ENCODE measurements at places on chromosomes 1 and 21.

DNA sequence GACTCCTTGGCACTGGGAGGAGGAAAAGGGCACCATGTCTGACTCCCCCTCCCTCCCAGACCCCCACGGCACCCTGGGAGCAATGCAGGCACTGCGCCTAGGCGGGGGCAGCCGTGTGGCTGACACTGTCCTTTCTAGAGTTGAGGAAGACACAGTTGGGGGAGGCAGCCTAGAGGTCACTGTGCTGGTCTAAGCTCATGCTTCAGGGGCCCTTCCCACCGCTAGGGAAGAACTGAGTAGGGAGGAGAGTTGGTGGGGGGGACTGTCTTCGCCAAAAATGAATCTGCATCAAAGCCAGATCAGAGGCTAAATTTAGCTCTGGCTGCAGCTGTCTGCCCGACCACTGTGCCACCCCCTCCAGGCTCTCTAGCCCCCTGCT is 3.4 kb downstream of the SEMA6C start:
- no peaks in the 10 kb centered on the region for H3K36me3 ChIP-seq
- H3K4me3 ChIP-seq = no peak overlapping the region
- H3K27ac ChIP-seq = no peak overlapping the region
- H3K27me3 ChIP-seq = no peaks in the 10 kb centered on the region
- DNase-seq = no peak
- H3K4me1 ChIP-seq = peaks cover 6% of the 10 kb centered on the region

GRCh38 chr1:59446257-59446901 is 149.5 kb downstream of the FGGY start:
- no peaks in the 10 kb centered on the region for H3K36me3 ChIP-seq
- H3K27me3 ChIP-seq = no peaks in the 10 kb centered on the region
- no peak overlapping the region for H3K27ac ChIP-seq

DNA sequence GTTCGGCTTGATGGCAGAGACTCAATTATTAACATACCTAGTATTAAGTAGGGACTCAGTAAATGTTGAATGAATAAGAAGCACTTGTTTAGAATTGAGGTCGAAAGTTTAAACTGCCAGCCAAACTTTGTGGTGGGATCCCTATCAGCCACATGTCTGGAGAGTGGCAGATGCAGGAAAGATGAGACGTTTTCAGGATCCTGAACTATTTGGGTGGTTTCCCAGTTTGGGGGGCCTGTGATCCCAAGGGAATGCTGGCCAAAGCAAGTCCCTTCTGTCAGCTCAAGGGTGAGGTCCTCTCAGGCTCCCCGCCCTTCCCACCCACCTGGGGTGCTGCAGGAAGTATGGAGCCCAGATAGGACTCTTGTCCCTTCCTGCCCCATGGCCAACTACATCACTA is 38.6 kb downstream of the KCNC4 start:
- H3K27ac ChIP-seq = no peak overlapping the region
- H3K4me1 ChIP-seq = peaks cover 1% of the 10 kb centered on the region
- H3K36me3 ChIP-seq = no peaks in the 10 kb centered on the region

GRCh38 chr1:116972674-116973030 is 28.9 kb upstream of the CD101 start:
- H3K4me1 ChIP-seq = no peaks in the 10 kb centered on the region
- H3K4me3 ChIP-seq = no peak overlapping the region
- peaks cover 2% of the 10 kb centered on the region for H3K27me3 ChIP-seq
- DNase-seq = no peak
- peaks cover 2% of the 10 kb centered on the region for H3K36me3 ChIP-seq

GRCh38 chr1:31239653-31240241 is at the start of gene NKAIN1:
TSS of gene NKAIN1 (minus strand) at chr1:31239887. CDS start at chr1:31239547, 340 bp downstream.
- DNase-seq = no peak
- no peak within 1 kb of the TSS for H3K4me3 ChIP-seq
- H3K36me3 ChIP-seq = no peaks in the 10 kb centered on the region
- peaks cover 5% of the 10 kb centered on the region for H3K4me1 ChIP-seq

- peaks cover 4% of the 10 kb centered on the region for H3K4me1 ChIP-seq
- no peaks in the 10 kb centered on the region for H3K27me3 ChIP-seq
- no peak for DNase-seq
- H3K27ac ChIP-seq = no peak overlapping the region
- H3K4me3 ChIP-seq = no peak overlapping the region
- peaks cover 9% of the 10 kb centered on the region for H3K36me3 ChIP-seq
Measured at GRCh38 chr21:29481081-29481480, 182.4 kb downstream of the BACH1 start.

GRCh38 chr1:30194741-30195423 is 528.5 kb downstream of the MATN1 start:
- peaks cover 13% of the 10 kb centered on the region for H3K27me3 ChIP-seq
- peaks cover 12% of the 10 kb centered on the region for H3K4me1 ChIP-seq
- H3K4me3 ChIP-seq = no peak overlapping the region
- H3K36me3 ChIP-seq = no peaks in the 10 kb centered on the region
- H3K27ac ChIP-seq = no peak overlapping the region

GRCh38 chr1:200306944-200307754 is 102.7 kb downstream of the ZNF281 start:
- no peaks in the 10 kb centered on the region for H3K36me3 ChIP-seq
- no peak for DNase-seq
- H3K27me3 ChIP-seq = peaks cover 5% of the 10 kb centered on the region
- peaks cover 15% of the 10 kb centered on the region for H3K4me1 ChIP-seq

GRCh38 chr1:30805304-30806003 is 47.9 kb upstream of the LAPTM5 start:
- peaks cover 48% of the 10 kb centered on the region for H3K27me3 ChIP-seq
- H3K36me3 ChIP-seq = no peaks in the 10 kb centered on the region
- DNase-seq = no peak
- no peak overlapping the region for H3K27ac ChIP-seq
- H3K4me1 ChIP-seq = peaks cover 4% of the 10 kb centered on the region

DNA sequence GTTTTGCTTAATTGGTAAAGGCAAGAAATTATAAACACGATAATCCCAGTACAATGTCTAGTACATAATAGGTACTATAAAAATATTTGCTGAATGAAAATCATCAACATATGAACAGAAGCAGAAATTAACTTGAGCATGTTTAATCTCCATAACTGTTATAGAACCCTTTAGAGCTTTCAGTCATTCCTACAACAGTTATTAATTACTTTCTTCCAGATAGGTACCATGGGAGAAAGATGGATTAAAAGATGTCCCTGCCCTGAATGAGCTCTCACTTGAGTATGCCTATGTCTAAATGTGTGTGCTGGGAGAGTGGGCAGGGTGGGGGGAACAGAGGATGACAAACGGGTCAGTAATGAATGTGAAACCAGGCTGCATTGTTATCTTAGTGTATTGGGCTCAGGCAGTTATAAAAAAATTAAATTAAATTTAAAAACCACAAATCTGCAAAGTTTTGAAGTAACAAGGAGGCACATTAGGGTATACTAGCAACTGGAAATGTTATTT is 2.4 kb downstream of the EPS15 start:
- no peaks in the 10 kb centered on the region for H3K27me3 ChIP-seq
- no peak for DNase-seq
- peaks cover 70% of the 10 kb centered on the region for H3K4me1 ChIP-seq
- peak overlapping the region; percentile 53 for H3K27ac ChIP-seq
- peak overlapping the region; percentile 54 for H3K4me3 ChIP-seq

GRCh38 chr1:59081181-59081580 is 215.7 kb upstream of the FGGY start:
- H3K27ac ChIP-seq = no peak overlapping the region
- H3K4me1 ChIP-seq = peaks cover 25% of the 10 kb centered on the region
- H3K27me3 ChIP-seq = peaks cover 1% of the 10 kb centered on the region
- no peaks in the 10 kb centered on the region for H3K36me3 ChIP-seq

DNA sequence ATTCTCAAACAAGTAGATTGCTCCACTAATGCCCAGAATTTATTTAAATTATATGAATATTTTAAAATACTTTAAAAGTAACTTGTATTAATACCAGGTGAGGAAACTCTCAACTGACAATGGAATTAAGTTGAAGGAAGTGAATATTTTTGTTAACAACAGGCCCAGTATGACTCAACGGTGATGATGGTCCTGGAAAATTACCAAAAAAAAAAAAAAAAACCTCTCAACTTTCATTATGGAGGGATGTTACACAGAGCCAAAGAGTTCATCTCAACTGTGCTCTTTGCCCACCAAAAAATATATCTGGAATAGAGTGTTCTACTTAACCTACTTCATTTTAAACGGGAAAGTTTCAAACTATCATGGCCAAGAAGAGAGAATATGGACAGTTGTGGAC is 28.3 kb downstream of the CFH start:
- no peak overlapping the region for H3K27ac ChIP-seq
- H3K27me3 ChIP-seq = no peaks in the 10 kb centered on the region
- DNase-seq = no peak

GRCh38 chr1:232943679-232944252 is 6.6 kb upstream of the NTPCR start:
- peaks cover 5% of the 10 kb centered on the region for H3K27me3 ChIP-seq
- no peak overlapping the region for H3K4me3 ChIP-seq
- peaks cover 20% of the 10 kb centered on the region for H3K4me1 ChIP-seq
- H3K27ac ChIP-seq = peak overlapping the region; percentile 79

DNA sequence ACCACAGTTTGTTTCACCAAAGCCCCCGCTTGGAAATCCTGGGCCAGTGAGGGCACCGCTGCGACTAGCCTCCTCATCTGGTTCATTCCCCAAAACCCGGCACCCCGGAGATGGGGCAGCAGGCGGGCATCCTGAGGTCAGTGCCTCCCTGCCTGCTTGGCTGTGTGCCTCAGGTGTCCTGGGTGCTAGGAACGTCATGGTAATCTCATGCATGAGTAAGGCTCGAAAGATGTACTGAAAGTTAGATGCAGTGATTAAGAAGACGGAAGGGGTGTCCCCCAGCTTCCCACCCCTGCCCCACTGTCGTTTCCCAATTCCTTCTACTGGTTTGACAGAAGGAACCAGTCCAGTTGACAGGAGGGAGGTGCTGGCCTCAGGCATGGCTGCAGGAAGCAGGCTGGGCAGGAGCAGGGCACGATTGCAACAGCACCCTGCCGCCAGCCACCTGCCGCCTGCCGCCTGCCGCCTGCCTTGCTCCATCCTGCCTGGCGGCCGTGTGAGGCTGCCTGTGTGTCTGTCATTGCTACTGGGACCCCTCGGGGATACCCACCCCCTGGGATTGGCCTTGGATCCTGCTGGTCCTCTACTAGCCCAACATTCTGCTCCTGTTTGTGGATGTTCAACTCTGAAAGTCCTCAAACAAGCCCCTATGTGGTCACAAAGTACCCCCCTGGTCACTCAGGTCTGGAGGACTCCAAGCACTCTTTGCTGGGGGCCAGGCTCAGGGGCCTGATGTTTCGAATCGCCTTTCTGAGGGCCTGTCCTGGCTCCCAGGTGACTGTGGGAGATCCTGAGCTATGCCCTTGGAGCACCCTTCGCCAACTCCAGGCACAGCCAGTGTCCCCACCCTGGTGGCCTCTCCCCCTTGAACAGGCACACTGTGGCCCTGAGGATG is 73.0 kb upstream of the IFFO2 start:
- peaks cover 7% of the 10 kb centered on the region for H3K27me3 ChIP-seq
- no peak for DNase-seq
- H3K27ac ChIP-seq = no peak overlapping the region

DNA sequence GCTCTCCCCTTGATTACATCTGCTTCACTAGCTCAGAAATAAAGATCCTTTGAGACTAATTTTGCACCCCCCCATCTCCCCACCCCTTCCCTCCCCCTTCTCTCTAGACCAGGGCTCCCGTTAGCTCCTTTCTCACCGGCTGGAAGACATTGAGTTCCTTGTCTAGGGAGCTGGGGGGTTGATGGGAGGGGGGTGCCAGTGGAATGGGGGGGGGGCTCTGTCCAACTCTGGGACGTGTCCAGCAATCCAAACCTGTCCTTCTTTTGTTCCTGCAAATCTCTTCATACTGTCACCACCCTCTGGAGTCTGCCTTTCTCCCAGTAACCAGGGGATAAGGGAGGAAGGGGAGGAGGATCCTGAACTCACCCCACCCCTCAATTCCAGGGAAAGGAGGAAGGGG is 61.9 kb downstream of the RHBG start:
- no peaks in the 10 kb centered on the region for H3K36me3 ChIP-seq
- DNase-seq = no peak
- H3K4me1 ChIP-seq = peaks cover 16% of the 10 kb centered on the region
- no peak overlapping the region for H3K27ac ChIP-seq
- H3K27me3 ChIP-seq = peaks cover 85% of the 10 kb centered on the region

GRCh38 chr1:233738850-233739249 is 124.9 kb downstream of the KCNK1 start:
- no peak for DNase-seq
- no peak overlapping the region for H3K27ac ChIP-seq
- H3K27me3 ChIP-seq = no peaks in the 10 kb centered on the region
- H3K4me1 ChIP-seq = no peaks in the 10 kb centered on the region
- H3K4me3 ChIP-seq = no peak overlapping the region
- no peaks in the 10 kb centered on the region for H3K36me3 ChIP-seq

GRCh38 chr1:235190431-235190830 is 29.4 kb upstream of the RBM34 start:
- H3K27me3 ChIP-seq = no peaks in the 10 kb centered on the region
- no peak for DNase-seq
- peaks cover 8% of the 10 kb centered on the region for H3K4me1 ChIP-seq
- peaks cover 29% of the 10 kb centered on the region for H3K36me3 ChIP-seq
- no peak overlapping the region for H3K27ac ChIP-seq

DNA sequence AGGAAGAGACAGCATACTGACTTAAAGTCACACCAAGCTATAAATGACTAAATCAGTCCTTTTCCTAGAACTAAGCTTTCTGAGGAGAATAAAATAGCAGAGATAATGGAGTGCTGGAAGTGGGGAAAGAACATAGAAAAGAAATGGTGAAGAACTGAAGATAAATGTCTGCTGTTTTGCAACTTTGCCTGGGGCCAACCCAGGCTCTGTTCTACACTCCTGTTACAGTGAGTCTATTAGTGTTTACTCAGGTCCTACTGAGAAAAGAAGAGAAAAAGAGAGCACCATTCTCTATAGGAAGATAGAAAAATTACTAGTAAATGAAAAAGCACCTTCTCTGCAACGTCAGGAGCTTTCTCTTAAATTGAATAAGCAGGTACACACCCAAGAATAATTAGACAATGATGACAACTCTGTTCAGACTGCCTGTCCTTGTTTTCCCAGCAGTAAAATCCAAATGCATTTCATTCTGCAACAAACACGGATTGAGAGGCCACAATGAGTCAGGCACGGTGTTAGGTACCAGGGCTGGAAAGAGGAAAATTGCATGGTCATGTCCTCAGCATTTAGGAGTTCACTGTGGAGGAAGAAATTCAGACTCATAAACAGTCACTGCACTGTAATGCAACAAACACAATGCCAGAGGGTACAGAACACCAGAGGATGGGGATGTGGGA is 139.4 kb upstream of the CAMK1G start:
- no peaks in the 10 kb centered on the region for H3K27me3 ChIP-seq
- no peak for DNase-seq
- no peaks in the 10 kb centered on the region for H3K4me1 ChIP-seq
- H3K4me3 ChIP-seq = no peak overlapping the region
- H3K27ac ChIP-seq = no peak overlapping the region

GRCh38 chr1:211925016-211925415 is 94.5 kb upstream of the LPGAT1 start:
- no peak overlapping the region for H3K4me3 ChIP-seq
- no peak for DNase-seq
- H3K36me3 ChIP-seq = no peaks in the 10 kb centered on the region
- H3K27me3 ChIP-seq = no peaks in the 10 kb centered on the region
- H3K4me1 ChIP-seq = no peaks in the 10 kb centered on the region

DNA sequence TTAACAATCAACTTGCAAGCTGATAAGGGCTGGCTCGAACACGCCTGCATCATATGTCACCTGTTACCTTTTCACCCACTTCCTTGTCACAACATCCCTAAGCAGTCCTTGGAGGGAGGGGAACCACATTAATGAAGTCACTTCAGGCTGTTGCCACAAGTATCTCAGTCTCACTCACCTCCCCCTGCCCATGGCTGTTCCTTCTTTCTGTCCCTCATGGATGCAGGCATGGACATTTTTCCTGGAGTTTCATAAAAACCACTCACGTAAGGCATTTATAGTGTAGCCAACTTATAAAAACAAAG is 76.8 kb upstream of the ANGPTL1 start:
- H3K4me3 ChIP-seq = no peak overlapping the region
- DNase-seq = no peak
- H3K36me3 ChIP-seq = no peaks in the 10 kb centered on the region
- H3K27me3 ChIP-seq = peaks cover 12% of the 10 kb centered on the region
- H3K4me1 ChIP-seq = no peaks in the 10 kb centered on the region
- H3K27ac ChIP-seq = no peak overlapping the region

Measured in activated CD4-positive, alpha-beta memory T cell treated with anti-CD3 and anti-CD28 coated beads for 36 hours (primary cell).